AG10803 (cell line): ENCODE measurements at places on chromosomes 7 and 10.

DNA sequence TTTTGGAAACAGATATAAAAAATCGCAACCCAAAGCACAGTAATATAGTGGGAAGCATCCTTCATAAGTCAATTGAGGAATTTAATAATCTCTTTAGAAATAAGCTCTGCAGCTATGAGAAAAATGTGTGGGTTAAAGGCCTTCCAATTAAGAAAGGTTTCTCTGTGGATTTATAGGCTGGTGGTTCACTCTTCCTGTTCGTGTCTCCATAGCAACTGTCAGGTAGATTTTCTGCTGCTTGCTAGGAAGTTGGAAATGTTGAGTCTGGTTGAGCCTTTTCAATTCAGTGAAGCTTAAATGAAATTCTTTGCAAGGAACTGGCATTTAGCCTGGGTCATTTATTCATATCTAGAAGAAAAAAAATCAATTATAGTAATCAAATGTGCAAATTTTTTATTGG is 652.8 kb upstream of the CELF2 start:
- no peak for DNase-seq

DNA sequence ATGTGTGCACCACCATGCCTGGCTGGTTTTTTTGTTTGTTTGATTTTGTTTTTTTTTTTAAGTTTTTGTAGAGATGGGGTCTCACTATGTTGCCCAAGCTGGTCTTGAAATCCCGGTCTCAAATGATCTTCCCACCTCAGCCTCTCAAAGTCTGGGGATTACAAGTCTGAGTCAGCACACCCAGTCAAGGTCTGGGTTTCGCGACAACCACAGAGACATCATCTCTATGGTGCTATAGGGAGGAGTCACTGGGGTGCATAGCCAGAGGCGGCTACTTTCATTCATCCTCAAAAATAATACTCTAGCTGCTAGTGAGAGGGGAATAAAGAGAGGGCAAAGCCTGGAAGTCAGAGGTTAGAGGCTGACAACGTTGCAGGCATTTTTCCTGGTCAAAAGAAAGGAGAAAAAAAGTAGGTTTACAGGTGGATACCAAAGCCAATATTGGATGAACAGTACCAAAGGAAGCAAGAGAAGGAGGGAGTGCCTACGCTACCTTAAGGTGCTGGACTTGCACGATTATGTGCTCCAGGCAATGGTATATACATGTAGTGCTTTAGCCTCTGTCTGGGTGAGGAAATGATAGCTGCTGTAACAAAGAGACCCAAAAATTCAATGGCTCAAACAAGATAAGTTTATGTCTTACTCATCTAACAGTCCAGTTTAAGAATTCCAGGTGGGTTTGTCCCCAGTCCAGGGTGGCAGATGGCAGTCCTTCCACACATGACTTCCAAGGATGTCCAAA is 178.3 kb downstream of the SKIDA1 start:
- no peak for DNase-seq

DNA sequence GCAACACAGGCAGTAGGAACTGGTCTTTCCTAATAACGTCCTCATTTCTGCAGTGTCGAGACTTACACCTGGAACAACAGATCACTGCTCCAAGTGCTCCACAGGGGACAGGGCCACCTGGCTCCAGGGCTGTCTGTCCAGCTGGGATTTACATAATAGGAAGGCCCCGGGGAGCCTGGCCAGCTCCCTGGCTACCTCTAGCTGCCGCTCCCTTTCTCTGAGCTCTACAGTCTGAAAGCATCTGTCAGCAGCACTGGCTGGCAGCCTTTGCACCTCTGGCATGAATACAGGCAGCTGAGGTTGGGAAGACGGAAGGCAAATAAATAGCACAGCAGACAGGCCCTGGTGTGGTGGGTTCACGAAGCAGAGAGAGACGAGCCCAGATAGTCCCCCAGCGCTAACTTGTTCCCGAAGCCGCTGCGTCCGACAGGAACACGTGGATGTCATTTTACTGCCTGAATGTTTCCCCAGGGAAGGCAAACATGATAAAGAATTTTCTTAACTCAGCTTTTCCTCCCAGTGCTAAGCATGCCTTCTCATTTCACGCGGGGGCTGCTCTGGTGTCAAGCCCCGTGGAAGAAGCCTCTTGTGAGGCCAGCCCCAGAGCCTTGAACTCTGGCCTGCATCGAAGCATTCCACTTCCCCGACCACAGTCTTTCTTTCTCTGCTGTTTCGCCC is 105.4 kb downstream of the ITIH5 start:
- peak; percentile 47 for DNase-seq

GRCh38 chr10:57743711-57744110 is 524.0 kb downstream of the IPMK start:
- DNase-seq: no peak

GRCh38 chr7:107551936-107552335 is 11.8 kb downstream of the COG5 start:
- DNase-seq: peak; percentile 13

- no peak for DNase-seq
Observed at GRCh38 chr10:129758207-129759021, 205.7 kb downstream of the EBF3 start.

DNA sequence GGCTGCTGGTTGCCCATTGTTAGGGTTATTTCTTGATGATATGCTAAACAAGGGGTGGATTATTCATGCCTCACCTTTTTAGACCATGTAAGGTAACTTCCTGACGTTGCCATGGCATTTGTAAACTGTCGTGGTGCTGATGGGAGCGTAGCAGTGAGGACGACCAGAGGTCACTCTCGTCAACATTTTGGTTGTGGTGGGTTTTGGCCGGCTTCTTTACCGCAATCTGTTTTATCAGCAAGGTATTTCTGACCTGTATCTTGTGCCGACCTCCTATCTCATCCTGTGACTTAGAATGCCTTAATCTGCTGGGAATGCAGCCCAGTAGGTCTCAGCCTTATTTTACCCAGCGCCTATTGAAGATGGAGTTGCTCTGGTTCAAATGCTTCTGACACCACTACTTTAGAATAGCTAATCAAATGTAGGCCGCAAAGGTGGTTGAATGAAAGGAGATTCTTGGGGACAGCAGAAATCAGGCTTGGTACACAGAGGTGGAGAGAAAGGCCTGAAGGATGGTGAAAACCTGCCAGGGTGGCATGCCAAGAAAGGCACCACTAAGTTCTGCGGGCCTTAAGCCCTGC is 17.9 kb upstream of the SMO start:
- no peak for DNase-seq

DNA sequence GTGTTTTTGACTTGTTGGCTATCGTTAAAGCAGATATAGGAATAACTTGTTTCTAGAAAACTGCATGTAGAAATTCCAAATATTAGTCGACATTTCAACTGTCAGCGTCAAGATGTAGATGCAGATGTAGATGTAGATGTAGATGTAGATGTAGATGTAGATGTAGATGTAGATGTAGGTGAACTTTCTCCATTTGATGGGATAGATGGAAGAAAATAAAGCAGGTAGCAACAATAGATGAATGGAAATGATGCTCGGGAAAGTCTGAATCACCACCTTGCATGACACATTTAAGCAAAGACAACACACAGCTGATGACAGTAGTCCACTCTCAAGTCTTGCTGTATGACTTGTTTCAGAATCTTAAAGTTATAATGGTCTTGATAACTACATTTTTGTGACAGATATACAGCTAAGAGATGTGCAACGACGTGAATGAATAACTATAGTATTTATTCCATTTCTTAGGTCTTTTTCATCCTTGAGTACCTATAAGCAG is 53.5 kb downstream of the SND1 start:
- DNase-seq: no peak

DNA sequence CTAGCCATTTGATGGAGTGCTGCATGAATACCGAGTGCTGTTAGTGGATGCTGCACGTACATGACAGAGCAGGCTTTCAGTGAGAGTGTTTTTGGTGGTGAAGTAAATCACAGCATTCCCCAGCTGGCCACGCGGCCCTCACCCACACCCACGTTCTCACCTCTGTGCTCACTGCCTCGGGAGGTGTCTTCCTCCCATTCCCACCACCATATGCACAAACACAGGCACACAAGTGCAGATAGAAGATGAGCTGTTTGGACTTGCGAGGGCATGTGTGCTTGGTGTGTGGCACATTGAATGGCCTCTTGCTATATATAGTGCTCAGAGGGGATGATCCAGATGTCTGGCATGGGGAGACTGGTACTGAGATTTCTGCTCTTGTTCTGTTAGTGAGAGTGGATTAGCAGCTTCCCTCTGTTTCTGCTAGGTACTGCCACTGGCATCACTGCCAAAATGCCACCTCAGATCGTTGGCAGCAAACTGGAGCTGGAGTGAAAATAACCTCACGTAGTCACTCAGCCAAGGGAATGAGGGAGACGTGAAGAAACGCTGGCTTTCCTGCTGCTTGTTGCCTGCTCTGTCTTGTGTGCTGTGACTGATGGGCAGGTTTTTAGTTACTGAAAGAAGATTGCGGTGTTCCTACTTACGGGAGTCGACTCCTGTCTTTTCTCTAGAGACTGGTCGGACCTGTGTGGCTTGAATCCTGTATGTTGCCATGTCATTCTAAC is 19.1 kb downstream of the DNAJB6 start:
- DNase-seq: peak; percentile 49

DNA sequence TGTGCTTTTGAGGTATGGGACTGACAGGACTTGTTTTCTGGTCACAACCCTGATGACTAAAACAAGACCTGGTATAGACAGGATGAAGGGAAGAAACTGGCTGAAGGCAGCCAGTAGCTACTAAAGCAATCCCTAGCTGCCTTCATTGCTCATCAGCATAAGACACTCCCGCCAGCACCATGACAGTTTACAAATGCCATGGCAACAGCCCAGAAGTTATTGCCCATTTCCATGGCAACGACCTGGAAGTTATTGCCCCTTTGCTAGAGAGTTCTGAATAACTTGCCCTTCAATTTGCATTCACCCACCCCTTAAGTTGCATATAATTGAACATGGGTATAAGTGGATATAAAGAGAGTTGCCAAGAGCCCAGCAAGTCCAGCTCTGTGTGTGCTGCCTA is 169.6 kb upstream of the FAM171A1 start:
- DNase-seq: no peak

- no peak for DNase-seq
Observed at GRCh38 chr10:129079705-129080104, 387.3 kb upstream of the MGMT start.

DNA sequence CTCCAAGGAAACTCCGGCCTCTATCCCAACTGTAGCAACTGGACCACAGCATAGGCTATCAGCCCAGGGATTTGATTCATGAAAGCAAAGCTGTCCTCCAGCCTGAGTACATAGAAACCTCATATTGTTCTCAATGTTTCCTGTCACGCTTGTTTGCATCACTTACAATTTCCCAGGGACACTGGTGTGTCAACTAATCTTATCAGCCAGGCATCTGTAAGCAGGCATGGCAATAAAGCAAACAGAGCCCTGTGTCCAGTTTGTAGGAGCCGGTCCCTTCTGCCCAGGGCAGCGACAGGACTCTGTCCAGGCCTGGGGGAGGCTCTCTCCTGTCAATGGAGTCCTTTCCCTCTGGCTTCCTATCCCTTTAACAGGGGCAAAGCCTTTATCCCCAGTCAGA is 23.0 kb upstream of the CDHR3 start:
- no peak for DNase-seq

DNA sequence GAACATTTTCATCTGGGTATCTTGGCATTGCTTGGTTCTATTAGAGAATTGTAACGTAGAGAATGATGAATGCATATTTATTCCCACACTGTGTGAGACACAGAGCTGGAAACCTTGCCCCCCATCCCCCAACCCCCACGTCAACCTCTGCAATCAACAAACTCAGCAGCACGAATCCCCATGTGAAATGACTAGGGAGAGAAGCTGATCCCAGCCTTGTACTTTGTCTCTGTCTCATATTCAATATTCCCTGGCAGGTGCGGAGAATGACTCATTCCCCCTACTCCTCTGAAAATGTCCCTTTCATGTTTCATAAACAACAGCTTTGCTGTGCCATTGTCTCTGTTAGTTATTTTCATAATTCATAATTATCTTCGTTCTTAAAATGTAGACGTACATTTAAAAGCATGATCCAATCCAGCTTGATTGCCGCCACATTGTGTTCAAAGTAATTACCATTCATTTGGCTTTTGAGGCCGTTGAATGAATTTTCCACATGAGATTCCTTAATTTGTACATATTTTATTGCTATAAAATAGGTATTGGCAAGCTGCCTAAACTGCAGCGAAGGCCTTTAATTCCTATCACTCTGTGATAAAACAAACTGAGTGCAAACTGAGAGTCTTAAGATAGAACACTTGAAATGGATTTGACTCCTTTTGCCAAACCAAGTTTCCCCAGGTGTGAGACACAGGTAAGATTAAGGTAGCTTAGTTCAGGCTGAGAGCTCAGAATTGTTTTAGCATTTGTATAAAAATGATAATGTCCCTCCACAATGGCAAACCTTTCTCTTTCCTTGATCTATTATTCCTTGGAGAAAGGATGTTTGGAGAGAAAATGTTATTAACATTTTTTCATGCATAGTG is 920.2 kb downstream of the TYW1 start:
- DNase-seq: no peak
